ENCODE measurements at places on chromosomes 7 and 10.

DNA sequence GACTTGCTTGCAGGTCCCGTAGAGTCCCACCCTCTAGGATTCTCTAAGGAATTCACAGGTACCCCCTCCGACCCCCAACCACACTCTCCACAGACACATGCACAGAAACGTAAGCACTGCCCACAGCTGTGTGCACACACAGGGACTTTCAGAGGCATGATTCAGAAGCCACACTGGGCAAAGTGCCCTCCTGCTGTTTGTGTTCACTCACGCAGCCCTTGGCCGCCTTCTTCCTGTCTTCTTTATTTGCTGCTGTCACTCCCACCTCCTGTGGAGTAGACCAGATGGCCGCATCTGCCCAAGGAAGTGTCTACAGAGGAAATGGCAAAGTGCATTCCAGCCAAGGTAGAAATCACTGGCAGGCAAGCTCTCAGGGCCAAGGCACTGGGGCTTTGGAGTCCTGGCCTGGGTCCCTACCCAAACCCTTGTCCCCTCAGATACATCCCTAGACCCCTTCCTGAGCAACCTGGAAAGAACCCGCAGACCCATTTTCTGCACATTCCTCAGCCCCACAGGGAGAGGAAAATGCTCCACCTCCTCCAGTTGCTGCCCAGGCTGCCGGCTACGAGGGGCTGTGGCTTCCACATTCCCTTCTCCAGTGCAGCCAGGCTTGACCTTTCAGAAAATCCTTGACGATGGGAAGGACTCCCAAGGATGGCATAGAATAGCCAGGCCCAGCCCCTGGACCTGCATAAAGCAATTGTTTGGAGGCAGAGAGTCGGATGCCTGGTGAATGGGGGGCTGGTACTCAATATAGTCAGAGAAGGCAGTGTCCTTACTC lies 21.6 kb upstream of the GIMAP8 start:
- DNase-seq, result no peak

DNA sequence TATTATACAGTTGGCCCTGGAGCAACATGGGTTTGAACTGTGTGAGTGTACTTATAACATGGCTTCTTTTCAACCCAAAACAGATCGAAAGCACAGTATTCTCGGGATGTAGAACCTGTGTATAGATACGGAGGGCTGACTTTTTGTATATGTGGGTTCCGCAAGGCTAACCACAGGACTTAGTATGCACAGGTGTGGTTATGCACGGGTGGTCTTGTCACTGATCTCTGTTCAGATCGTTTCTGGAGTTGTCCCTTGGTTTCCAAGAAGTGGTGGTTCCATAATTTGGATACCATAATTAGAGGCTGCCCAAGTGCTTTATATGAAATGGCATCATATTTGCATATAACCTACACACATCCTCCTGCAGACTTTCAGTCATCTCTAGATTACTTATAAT lies 10.9 kb upstream of the BHLHA15 start:
- no peak for DNase-seq

- DNase-seq, result no peak
Measured at GRCh38 chr7:139453673-139454321, 29.7 kb downstream of the KLRG2 start.

GRCh38 chr7:72152161-72153131 lies 259.7 kb downstream of the CALN1 start:
- no peak for DNase-seq

DNA sequence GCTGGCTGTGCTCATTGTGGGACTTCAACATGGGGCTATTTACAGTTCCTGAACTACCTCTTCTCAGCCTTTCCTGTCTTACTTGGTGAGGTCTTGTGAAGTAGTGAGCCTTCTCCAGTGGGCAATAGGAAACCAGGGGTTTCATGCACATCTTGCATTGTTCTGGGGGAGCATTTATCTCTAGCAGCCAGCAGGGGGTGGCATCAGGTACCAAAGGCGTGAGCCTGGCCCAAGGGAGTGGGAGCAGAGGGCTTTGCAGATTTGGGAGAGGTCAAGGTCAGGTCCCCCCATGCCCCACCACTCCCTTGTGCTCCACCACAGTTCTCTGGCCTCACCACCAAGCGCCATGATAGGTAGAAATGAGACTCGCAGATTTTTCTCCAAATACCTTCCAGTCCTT lies 85.4 kb upstream of the NPTX2 start:
- no peak for DNase-seq

DNA sequence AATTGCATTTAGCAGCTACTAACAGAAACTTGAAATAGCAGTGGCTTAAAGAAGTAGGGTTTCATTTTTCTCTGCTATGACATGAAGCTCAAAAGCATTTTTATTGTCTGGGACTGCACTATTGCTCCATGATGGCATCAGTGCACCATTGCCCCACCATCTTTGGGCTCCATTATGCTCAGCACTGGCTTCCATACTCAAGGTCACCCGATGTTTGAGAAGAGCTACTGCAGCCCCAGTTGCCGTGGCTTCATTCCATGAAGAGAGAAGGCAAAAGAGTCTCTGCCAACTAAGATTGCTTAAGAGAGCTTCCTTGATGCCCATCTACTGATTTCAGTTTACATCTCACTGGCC lies 192.2 kb upstream of the LRGUK start:
- DNase-seq, result no peak

DNA sequence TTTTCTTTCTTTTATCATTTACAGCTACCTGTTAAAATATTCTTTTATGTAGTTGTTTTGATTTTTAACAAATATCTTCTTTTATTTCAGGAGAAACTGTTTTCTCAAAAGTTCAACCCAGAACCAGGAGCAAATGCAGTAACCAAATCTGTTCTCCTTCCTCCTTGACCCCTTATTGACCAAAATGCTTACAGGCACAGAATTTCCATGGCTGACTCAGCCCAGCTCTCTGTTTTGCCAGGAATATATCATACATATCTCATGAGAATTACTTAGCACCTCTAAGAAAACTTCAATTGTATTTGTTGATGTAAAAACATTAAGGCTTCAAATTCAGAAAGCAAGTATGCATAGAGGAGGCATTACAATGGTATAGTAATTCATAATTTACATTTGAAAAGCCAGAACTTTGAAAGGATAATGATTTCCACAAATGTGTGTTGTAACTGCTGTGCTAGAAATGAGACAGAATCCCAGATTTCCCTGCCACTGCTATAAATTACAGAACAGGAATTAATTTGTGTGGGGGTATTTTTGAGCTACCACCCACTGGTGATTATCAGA lies 2.2 kb downstream of the GSAP start:
- no peak for DNase-seq

GRCh38 chr10:29862923-29863614 lies 196.3 kb downstream of the JCAD start:
- no peak for DNase-seq

- no peak for DNase-seq
Measured at GRCh38 chr7:44208085-44208484, 7.3 kb downstream of the YKT6 start.

DNA sequence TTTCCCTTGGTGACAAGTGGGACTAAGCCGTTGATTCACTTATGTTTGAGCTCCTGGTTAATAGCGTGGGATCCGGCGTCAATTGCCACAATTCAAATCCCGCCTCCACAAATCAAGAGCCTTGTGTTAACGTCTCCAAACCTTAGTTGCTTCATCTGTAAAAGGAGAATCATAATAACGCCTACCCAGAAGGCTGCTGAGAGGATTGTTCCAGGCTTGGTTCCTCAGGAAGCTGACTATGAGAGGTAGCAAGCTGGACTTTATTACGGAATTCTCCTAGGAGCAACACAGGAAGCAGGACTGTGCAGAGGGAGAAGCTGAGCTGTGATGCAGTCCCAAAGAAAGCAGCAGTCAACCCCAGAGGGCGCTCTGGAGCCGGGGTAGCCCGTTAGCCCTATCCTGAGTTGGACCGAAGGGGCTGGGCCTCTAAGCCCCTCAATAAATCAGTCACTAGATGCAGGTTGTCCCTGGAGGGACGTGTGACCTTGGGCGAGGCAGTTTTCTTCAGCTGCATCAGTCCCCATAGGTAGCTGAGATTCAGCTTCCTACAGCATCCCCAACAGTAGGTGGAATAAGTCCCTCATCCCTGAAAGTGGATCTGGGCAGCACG lies 6.9 kb upstream of the BAG3 start:
- DNase-seq, result no peak

- DNase-seq, result no peak
Measured at GRCh38 chr10:53013201-53013810, 240.7 kb upstream of the MBL2 start.

DNA sequence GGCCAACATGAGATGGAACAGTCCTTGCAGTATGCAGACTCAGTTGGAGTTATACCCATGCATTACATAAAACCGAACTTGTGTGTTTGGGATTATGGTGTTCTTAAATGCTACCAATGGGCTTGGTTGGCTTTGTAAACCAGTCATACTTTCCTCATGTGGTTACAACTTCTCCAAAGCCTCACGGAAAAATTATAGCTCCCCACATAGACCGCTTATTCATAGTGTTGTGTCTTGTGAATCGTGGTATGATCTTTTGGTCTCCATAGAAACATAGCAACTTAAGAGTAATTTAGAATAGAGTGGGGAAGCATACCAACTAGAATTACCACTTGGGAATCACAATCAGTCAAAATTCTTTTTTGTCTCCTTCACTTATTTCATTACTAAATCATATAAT lies 112.3 kb upstream of the FZD1 start:
- DNase-seq, result no peak

GRCh38 chr10:77820349-77820748 lies 106.2 kb downstream of the DLG5 start:
- no peak for DNase-seq

DNA sequence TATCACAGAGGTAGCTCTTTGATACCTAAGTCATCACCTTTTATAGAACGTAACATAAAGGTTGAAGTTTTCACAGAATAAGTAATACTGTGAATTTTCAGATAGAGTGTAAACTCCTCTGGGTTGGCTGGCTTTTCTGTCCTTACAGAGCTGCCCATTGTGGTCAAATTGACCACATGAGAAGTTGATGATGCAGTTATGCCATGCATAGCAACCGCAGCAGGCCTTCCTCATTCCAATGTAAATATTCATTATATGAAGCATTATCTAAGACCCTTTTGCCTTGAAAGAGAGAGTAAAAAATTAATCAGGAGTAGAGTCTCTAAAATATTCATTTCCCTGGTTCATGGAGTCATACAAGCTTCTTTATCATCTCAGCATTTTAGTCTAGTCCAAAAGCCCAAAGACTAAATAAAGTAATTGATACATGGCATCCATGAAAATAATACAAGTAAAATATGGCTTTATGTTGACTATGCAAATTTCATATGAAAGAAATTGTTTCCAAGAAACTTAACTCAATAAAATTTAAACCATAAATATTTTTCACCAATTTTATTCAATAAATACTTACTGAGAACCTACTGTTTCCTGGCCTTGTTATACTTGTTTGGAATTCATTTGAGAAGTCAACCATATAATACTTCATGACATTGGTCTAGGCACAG lies 516.4 kb downstream of the PCDH15 start:
- no peak for DNase-seq

- DNase-seq, result no peak
Measured at GRCh38 chr7:21371360-21371759, 56.5 kb upstream of the SP4 start.

DNA sequence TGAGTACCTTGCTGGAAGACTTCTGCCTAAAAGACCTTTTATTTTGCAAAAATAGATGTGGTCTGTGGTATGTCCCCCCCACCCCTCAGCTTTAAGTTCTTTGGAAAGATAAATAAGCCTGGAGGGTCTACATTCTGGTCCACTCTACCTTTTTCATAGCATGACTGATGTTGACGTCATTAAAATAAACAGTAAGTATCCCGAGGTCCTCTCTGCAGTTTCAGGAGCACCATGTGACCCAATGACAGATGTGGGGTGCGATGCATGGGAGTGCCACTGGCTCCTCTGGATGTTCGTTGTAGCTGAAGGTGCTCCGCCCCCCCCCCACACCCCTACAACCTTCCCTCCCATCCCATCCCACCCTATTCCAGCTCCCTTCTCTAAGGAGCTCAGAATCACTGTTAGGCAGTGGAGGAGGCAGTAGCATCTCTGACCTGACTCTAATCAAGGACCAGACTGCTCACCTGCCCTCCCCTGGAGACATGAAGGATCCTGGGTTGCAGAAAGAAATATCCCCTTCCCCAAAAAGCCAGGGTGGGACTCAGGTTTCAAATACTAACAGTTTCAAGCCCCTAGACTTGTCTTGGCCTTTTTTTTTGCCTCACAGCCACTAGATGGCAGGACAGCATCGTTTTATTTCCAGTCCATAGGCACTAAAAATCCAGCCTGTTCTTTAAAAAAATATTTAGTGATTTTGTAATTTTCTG lies 25.1 kb downstream of the CASP7 start:
- DNase-seq, result no peak

GRCh38 chr10:124665980-124666379 lies 78.2 kb downstream of the FAM53B start:
- DNase-seq, result no peak

DNA sequence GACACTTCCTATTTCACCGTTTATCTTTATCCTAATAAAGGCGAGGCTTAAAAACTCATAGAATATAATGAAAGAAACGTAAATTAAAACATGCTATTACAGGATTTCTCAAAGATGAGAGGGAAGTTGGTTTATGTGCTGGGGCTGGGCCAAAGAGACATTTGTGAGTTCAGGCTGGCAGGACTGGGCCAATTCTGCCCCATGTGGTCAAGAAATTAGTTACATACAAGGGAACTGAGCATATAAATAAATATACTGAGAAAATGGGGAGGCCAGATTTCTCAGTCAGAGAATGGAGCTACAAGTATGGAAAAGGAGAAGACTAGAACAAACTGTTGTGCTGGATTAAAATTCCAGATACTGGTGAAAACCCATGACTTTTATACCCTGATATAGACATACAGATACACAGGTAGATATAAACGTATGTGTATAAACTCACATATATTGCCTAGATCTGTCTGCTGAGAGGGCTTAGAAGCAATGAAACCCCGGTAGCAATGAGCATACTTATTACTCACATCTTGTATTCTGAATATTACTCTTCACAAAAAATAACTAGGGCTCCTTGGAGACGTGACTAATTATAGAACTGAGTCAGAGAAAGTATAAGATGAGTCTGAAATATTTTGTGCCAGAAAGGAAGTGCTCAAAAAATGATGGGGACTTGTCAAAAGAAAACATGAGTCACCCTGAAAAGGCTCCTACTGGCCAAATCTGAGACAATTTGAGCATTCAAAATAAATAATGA lies 155.7 kb upstream of the FGFR2 start:
- DNase-seq, result no peak

DNA sequence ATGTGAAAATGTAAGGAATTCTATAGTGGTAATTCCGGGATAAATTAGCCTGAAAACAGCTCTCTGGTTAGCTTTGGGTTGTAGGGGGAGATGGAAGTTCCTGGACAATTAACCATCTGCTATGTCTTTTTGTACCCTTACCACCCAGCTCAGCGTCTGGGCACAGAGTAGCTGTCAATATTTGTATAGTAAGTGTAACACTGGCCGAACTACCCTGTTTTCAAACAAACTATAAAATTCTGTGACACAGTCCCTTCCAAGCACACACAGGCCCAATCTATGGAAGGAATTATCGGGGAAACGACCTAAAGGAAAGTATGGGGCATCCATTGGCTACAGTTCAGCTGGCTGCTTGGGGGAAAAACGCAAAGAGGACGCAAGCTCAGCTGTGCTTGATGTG lies 869 bp upstream of the LHFPL3 start:
- no peak for DNase-seq

- DNase-seq, result no peak
Measured at GRCh38 chr10:101625821-101626412, 37.8 kb downstream of the DPCD start.
